ENCODE measurements at places on chromosomes 1 and 21.

- no peak for DNase-seq
Measured at GRCh38 chr1:230639714-230640209, 2.5 kb upstream of the COG2 start.

GRCh38 chr1:106344494-106344893, 712.0 kb upstream of the PRMT6 start:
- DNase-seq, result no peak

GRCh38 chr1:73537400-73537799, 660.6 kb downstream of the LRRIQ3 start:
- no peak for DNase-seq

GRCh38 chr21:38952890-38953289, 147.2 kb downstream of the ETS2 start:
- no peak for DNase-seq

- DNase-seq, result no peak
Measured at GRCh38 chr1:229231754-229232119, 39.2 kb upstream of the RAB4A start.

DNA sequence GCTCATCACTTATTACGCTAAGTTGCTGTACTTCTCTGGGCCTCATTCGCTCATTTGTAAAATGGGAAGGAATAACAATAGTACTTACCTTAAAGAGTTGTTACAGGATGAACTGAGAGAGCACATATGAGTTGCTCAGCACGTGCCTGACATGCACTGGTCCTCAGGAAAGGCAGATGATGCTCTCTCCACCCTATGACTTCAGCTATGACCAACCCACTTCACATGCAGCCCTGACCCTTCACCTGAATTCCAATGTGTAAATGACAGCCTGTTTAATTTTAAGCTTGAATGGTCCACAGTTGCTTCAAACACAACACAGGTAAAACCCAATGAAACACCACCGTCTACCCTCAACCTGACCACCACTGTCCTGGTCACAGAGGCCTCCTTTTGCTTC, 32.9 kb downstream of the GADD45A start:
- no peak for DNase-seq

GRCh38 chr1:108598340-108598739, 38.4 kb downstream of the EEIG2 start:
- no peak for DNase-seq

- no peak for DNase-seq
Measured at GRCh38 chr21:41711416-41712007, 55.3 kb downstream of the RIPK4 start.

DNA sequence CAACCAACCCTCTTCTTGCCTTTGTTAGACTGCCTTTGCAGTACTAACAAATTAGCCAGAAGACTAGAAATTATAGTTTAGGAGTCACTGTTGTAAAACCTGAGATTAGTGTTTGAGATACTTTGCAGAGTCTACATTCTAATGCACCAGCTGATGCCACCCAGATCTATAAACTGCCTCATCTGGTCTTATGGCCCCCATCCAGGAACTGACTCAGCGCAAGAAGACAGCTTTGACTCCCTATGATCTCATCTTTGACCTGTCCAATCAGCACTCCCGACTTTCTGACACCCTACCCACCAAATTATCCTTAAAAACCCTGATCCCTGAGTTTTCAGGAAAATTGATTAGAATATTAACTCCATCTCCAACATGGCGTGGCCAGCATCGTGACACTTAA, 334.6 kb downstream of the RGS7 start:
- DNase-seq, result no peak

DNA sequence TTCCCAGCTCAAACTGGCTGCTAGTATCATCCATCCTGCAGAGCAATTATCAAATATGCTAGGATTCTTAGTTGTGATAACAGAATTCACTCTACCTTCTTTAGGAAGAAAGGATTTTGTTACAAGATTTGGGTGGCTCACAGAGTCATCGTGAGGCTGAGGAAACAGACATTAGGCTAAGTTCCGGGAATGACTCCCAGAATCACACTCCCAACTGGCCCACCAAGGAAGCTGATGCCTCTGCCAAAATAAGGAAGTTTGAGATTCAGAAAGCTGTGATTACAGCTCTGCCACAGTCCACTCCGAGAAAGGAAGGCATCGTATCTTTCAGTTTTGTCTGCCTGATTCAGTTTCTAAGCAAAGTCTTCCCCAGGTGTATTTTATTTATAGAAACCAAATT, 50.6 kb upstream of the LYPLAL1 start:
- DNase-seq, result no peak

DNA sequence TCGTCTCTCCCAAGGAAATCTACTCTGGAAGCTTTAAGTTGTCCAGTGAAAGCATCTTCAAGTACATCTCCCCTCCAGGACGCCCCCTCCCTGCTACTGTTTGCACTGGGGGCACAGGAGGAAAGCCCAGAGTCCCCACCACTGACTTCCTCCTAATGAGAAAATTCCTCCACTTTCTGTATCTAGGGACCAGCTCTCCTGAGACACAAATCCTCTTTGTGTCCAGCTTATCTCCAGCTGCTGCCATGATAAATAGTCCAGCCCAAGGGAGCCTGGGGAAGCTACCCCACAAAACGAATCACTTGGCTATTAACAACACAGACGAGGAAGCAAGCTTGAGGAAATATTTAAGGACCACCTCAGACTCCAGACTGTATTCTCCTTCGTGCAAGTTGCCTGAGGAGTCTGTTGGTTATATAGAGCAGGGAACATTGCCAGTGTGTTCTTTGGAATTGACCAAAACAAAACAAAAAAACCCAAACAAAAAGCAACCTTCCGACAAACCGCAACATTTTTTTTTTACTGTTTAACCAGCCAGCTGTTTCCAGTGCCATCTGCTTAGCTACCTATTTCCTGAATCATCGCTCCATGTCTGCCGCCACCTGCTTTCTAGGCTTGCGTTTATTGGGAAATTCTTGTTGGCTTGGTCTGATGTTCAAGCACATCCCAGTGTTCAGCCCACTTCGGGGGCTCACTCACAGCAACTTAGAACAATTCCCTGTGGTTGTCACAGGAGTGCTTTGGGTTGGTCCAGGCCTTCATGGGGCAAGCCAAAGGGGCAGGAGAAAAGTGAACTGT, 7.7 kb downstream of the C1orf226 start:
- peak; percentile 69 for DNase-seq

DNA sequence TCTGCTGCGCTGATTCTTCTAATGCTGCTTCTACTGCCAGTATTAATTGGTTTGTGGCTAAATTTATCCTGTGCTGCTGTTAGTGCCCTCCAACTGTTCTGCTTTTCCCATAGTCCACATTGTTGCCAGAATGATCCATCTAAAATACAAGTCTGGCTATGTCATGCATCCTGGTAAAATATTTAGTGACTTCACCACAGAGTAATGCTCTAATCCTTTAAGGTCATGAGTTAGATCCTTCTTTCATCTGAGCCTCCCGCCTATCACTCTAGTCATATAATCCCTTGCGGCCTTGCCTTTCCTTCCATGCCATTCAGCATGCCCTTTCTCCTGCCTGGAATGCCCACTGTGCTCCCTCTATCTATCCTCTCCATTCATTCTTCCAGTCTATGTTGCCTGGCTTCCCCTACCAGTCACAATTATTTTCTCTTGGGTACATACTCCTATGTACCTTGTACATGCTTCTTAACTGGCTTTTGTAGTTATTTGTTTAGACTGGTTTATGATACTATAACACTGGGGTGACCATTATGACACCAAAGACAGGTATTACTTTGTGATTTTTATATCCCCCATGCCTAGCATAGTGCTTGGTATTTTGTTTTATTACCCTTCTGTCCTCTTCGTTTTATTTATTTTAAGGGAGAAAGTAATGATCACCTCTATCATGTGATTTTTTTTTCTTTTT, 144.0 kb downstream of the MAGI3 start:
- no peak for DNase-seq

DNA sequence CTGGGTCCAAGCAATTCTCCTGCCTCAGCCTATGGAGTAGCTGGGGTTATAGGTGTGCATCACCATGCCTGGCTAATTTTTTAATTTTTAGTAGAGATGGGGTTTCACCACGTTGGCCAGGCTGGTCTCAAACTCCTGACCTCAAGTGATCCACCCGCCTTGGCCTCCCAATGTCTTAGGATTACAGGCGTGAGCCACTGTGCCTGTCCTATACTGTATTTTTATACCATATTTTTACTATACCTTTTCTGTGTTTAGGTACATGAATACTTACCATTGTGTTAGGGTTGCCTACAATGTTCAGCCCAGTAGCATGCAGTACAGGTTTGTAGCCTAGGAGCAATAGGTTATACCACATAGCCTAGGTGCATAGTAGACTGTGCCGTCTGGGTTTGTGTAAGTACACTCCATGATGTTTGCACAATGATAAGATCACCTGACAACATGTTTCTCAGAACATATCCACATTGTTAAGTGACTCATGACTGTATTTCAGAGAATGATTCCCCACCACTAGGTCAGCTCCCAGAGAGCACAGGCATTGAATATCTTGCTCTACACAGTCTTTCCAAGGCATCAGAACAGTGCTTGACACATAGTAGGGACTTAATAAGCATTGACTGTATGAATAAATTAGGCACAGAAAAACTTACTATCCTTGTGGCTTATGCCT, 6.0 kb upstream of the CITED4 start:
- DNase-seq, result no peak

- no peak for DNase-seq
Measured at GRCh38 chr1:56683569-56683968, 38.5 kb downstream of the PRKAA2 start.

GRCh38 chr1:227559499-227559898, 3.9 kb upstream of the ZNF678 start:
- no peak for DNase-seq

DNA sequence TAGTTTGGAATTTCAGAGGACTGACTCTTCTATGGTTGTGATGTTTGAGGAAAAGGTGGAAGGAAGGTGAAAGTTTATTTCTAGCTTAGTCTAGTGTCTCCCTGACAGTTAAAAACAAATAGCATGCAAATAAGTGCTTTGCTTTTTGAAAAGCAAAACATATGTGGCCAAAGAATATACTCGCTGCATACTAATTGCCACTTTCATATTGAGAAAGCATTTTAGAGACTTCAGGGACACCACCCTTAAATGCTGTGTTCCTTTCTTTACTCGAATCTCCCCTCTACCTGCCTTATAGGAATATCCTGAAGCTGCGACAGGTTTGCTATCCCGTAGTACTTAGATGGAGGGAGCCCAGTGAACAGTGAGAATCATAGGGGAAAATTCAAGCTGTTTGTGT, 23.2 kb downstream of the GLUL start:
- DNase-seq, result no peak

- no peak for DNase-seq
Measured at GRCh38 chr1:186807163-186807562, 21.6 kb upstream of the PLA2G4A start.

- DNase-seq, result no peak
Measured at GRCh38 chr1:43354936-43355335, 3.8 kb upstream of the CDC20 start.

DNA sequence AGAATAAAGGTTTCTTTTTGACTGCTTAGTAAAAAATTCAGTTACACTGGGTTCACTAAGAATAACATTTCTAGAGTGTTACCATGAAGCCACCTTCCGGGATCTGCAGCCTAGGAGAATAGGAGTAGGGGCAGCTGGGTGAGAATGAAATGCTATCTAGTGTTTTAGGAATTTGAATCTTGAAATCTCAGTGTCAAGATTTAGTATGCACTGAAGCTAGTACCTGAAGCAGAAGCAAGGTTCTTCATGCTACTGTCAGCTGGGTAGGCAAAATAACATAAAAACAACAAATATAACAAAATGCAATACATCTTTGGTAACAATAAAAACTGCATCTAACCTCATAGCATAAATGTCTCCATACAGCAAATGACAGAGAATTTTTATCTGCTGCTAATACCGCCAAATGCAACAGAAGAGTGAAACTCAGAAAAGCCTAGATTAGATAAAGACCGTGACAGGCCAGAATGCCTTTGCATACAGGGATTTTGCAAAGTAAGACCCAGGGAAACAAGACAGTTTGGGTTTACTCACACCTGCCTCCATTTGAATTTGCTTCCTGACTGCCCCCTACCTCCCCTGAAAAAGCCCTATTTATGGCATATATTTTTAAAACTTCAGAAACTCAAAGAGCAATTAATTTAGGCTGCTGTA, 58.2 kb downstream of the GADD45A start:
- no peak for DNase-seq

GRCh38 chr1:113281550-113281949, 108.8 kb upstream of the MAGI3 start:
- DNase-seq, result no peak

DNA sequence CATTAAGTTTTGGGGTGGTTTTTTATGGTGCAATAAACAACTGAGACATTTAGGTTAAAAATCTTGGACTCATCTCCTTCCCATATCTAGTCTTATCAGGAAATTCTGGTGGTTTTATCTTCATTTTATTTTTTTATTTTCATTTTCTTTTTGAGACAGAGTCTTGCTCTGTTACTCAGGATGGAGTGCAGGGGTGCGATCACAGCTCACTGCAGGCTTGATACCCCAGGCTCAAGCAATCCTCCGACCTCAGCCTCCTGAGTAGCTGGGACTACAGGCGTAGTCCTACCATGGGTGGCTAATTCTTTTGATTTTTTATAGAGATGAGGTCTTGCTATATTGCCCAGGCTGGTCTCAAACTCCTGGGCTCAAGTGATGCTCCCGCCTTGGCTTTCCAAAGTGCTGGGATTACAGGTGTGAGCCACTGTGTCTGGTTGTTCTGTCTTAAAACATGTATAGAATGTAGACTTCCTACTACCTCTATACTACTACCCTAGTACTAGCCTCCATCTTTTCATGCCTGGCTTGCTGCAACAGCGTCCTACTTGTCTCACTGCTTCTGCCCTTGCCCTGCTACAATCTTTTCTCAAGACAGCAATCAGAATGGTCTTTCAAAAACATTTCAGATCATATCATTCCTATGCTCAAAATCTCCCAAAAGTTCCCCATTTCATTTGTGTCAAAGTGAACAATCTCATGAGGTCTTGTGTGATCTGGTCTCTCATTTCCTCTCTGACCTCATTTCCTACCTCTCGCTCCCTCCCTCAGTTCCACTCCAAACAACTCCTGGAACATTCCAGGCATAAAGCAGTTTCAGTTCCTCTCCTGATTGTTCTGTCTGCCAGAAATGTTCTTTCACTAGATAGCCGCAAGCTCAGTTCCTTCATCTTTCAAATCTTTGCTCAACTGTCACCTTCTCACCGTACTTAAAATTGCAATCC, 5.9 kb upstream of the FCGR2A start:
- DNase-seq, result no peak

GRCh38 chr1:7255303-7256058, 470.2 kb downstream of the CAMTA1 start:
- no peak for DNase-seq

- no peak for DNase-seq
Measured at GRCh38 chr21:44988607-44989536, 49.0 kb downstream of the SLX9 start.

DNA sequence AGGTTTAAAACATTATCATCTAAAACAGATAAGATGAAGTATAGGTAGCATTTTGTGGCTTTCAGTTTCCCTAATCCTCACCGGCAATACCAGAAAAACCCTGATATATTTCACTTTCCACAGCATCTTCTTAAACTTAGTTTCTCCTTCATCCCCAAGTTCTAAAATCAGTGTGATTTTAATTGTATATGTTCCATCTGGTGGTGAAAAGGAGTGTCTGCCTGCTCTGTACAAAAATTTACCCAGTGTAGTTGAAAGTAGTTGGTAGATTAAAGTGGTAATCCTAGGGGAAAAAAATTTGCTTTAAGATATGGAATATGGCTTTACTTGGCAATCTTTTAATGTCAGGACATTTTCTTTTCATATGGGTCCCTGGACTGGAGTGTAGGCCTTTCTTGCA, 74.3 kb downstream of the CEP350 start:
- DNase-seq, result no peak
